ENCODE measurements at places on chromosomes 3 and 15.

- no peak for DNase-seq
These were observed 5.7 kb downstream of the RAD54L2 start for GRCh38 chr3:51544011-51544775.

- DNase-seq, result no peak
These were observed 139.7 kb upstream of the COL8A1 start for GRCh38 chr3:99498550-99499234.

GRCh38 chr3:110062716-110063115 lies 725.4 kb upstream of the DPPA4 start:
- no peak for DNase-seq

- DNase-seq, result no peak
These were observed 68.9 kb downstream of the ST8SIA2 start for GRCh38 chr15:92462424-92463125.

DNA sequence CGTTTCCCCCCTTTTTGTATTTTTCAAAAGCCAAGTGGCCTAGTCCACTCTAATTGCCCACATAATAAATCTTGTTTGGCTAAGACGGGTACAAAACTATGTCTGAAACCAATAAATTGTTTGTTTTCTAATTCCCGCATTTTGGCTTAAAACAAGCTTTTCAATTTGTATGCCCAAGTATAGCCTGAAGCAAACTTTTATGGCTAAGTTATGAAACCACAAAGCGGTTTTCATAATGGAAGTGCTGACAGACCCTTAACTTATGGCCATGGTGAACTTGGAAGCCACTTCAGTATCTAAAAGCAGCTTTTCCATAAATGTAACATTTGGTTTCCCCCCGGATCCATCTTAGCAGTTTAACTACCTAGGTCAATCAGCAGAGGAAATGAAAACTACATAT lies 29.9 kb upstream of the POLR2M start:
- DNase-seq, result no peak

DNA sequence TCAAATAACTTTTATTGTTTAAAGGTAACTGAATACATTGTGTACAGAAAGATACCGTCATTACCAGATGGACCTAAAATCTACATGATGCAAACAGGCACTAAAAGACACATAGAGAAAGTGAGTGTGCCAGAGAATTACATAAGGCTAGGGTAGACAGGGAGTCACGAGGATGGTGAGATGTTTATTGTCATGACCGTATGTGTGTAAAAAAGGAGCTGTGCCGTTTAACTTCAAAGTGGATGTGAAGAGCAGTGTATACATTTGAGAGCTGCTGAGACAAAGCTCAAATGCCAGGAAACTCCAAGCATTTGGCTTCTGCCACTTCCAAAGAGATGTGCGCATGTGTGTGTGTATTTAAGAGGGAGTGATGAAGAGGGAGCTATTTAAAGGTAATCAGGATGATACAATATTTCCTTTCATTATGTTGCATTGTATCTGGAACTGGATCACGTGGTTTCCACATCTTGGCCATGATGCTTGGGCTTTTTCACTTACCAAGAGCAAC lies 51.4 kb upstream of the IGF1R start:
- no peak for DNase-seq

DNA sequence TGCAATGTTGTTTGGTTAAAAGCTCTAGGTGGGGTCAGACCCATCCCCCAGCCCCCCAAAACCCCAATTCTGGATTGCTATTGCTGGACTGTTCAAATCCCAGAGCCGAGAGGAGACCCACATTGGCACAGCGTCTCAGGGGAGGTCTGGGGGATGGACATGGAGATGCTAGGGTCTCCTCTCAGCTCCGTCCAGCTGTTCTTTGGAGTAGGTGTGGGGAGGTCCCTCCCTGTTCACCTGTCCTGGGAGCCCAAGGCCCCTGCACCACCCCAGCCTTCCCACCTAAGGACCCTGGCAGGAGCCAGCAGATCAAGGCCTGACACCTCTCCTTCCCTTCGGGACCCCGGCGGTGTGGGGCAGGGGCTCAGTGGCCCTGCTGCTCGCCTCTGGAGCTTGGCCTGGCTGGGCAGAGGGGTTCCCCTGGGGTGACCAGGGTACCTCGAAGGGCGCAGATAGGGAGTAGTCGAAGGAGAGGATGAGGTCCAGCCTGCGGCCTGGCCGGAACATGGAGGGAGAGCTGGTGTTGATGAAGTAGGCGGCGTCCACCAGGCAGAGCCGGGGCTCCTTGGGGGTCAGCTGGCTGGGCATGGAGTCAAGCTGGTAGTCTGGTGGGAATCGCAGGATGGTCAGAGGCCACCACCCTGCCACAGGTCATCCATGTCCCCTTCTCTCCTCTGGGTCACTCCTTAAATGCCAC lies 23.9 kb downstream of the PLA2G4D start:
- DNase-seq, result no peak

DNA sequence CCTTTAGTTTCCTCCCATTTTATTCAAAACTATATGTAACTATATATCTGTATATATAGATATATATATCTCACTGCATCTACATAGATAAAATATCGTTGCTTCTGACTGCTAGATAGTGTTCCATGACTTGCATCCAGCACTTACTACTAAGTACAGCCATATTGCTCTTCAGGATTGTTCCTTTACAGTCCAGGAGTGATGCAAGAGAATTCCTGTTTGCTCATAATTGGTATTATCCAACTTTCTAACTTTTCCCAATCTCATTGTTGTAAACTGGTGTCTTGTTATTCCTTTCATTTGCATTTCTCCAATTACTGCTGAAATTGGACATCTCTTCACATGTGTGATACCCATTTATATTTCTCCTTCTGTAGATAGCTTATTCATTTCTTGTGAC lies 99.8 kb upstream of the STRIT1 start:
- no peak for DNase-seq

DNA sequence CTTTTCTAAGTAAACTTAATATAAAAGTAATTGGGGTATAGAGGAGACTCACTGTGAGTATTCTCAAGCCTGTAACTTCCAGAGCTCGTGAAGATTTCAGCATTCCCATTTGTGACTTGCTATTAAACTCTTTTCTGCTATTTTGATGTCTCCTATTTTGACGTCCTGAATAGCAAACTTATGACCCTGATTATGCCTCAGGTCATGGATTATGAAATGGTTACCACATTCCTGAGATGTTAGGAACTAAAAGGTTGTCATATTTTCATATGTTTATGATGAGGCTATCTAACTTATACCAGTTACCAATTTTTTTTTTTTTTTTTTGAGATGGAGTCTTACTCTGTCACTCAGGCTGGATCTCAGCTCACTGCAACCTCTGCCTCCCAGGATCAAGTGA lies 105.5 kb downstream of the ATG7 start:
- no peak for DNase-seq

- DNase-seq, result no peak
These were observed 33.1 kb downstream of the GABRB3 start for GRCh38 chr15:26739791-26740190.

- DNase-seq, result no peak
These were observed 72.5 kb upstream of the TSC22D2 start for GRCh38 chr3:150335631-150336030.

DNA sequence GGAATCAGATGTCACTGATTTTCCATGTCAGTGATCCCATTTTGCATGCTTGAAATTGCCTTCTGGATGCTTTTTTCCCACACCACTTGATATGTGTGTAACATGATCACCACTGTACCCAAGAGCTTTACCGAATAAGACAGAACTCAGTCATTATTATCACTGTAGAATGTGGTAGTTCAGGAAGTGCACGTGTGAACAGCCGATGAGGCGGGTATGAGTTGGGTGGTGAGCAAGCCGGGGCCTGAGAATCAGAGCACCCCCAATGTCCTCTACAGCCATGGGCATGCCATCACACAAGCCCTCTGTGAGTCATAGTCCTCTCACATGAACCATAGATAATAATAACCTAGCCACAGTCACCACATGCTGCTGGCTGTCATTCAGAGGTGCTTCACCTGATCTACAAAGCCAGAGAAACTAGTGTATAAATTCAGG lies 470.8 kb downstream of the SOX2 start:
- peak; percentile 89 for DNase-seq

GRCh38 chr3:150183678-150184425 lies 213.2 kb upstream of the PFN2 start:
- DNase-seq, result peak; percentile 94
